ENCODE measurements at places on chromosomes 5 and 9. TPM values are rescaled to one million over a fixed set of nuclear protein-coding genes. Genes with fewer than 3 reads are reported as not detected.

GRCh38 chr9:9881692-9882091 lies 731.1 kb downstream of the PTPRD start:
- DNase-seq, result no peak

DNA sequence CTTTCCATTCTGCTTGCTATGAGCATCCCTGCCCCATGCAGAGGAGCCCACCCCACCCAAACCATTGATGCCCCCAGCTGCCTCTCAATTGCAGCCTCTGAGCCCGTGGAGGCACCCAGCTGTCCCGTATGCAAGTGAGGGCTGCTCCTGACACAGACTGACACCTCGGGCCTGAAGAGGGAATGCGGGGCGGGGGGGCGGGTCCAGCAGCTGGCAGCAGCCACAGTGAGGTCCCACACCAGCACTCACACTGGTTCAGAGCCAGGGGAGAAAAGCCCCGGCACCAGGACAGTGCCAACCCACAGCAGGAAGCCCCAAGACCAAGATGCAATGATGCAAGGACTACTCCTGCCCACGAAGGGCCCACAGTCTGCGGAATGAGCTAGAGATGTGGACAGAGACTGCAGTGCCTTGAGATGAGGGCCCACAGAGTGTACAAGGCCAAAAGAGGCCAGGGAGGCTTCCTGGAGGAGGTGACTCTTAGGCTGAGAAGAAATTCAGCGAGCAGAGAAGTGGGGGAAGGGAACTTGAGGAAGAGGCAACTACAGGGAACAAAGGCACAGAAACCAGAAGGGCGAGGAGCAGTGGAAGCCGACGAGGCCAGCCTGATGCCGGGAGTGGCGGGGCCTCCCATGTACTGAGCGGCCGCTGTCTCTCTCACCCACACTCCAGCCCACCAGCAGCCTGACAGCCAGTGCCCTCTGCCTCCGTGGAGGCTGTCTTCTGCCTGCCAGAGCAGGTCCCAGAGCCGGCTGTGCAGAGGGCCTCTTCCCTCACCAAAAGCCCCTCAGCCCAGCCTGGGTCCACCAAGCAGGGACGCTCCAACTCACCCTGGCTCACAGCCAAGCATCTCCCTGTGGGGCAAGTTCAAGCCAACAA lies 9.2 kb downstream of the EEIG1 start:
- DNase-seq, result no peak

DNA sequence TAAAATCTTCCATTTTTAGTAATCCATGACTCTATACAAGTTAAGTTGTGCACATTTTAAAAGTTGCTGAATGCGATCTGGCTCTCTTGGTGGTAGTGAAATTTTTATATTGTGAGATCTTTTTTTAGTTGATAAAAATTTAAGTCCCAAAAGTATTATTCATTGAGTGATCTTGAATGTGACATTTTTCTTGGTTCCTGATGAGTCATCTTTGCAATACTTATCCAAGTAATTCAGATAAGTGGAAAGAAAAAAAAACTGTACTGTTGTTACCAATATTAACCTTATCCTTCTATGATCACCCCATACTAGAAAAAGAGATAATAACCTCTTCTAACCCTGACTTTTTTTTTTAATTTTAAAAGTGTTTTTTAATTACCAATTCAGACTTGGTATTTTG lies 601.3 kb downstream of the PSAT1 start:
- DNase-seq, result no peak

GRCh38 chr9:23587433-23587832 lies 238.6 kb downstream of the ELAVL2 start:
- no peak for DNase-seq

DNA sequence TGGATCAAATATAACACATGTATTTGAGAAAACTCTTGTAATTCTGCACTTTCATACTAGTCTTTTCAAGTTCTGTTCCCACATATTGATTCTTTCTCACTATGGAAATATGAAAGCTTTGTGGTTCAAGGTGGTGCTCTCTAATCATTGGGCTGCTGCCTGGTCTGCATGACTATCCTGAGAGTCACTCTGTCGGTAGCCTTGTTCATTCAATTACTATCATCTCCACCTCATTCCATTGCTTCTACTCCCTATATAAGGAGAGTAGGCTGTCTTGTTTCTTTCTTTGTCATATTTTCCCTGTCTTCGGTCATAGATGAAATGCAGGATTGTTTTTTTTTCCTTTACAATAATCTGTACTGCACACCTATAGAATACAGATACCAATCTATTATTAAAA lies 341.4 kb upstream of the ACTBL2 start:
- no peak for DNase-seq

- DNase-seq, result no peak
Observed at GRCh38 chr5:64331597-64332277, 166.1 kb downstream of the RNF180 start.

DNA sequence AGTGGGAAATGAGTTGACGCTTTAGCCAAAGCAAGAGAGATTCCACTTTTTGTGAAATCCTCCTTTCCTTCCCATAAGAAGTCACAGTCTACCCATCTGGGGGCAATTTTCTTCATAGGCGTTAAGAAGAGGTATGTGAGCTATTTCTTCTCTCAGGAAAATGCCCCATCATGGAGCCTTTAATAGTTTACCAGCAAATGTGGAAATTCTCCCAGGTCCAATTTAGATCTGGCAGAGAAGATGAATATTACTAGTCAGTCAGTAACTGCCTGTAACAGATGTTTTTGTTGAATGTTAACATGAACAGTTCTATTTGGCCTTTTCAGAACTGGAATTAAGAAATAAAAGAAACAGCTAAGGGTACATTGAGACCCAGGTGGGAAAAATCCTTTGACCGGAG lies 156.4 kb upstream of the RFX3 start:
- DNase-seq, result no peak

- no peak for DNase-seq
Observed at GRCh38 chr5:163385271-163385670, 52.1 kb upstream of the CCNG1 start.

GRCh38 chr9:108178318-108178717 lies 677.5 kb downstream of the ACTL7B start:
- DNase-seq, result no peak

- DNase-seq, result peak; percentile 93
Observed at GRCh38 chr9:137605121-137606004, at the start of gene ARRDC1. Gene ARRDC1 (plus strand): TSS chr9:137605686. CDS start chr9:137605718, 32 bp downstream.

Gene SPINK7
- not detected for total RNA-seq

GRCh38 chr9:133647765-133648469 lies 11.8 kb downstream of the DBH start:
- DNase-seq, result no peak

GRCh38 chr5:74992791-74993190 lies 59.6 kb downstream of the GCNT4 start:
- no peak for DNase-seq

GRCh38 chr5:64019746-64020145 lies 57.5 kb upstream of the HTR1A start:
- DNase-seq, result no peak

Gene SHOC1
- not detected for total RNA-seq

DNA sequence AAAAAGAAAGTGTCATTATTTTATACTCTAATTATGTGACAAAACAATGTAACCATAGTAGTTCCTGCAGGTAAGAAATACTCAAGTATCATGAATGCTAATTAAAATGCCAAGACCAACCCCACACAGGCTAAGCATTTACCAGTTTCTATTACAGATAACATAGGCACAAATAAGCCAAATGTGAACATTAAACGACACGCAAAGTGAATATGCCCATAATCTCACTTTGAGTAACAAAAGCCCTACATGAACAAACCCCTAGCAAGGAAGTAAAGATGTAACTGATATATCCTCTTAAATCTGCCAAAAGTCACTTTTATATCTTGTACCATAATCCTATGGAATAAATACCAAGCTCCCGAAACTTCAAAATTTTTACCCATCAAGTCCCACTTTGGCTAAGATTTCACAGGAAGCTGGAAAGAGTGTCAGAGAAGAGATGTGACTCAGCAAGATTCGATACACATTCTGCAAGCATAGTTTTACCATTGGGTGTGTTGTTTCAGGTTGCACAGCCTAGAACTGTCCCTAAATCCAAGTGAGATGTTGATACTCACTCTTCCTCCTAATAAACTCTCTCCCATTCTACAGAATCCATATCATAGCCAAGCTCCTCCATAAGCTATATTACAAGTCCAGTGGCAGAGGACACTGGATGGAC lies 28.8 kb downstream of the TRPM6 start:
- no peak for DNase-seq

GRCh38 chr9:91948597-91949391 lies 1.2 kb downstream of the ROR2 start:
- peak; percentile 82 for DNase-seq

Gene ROR2
- 7.4 TPM for total RNA-seq

Gene IFNA2
- not detected for total RNA-seq

DNA sequence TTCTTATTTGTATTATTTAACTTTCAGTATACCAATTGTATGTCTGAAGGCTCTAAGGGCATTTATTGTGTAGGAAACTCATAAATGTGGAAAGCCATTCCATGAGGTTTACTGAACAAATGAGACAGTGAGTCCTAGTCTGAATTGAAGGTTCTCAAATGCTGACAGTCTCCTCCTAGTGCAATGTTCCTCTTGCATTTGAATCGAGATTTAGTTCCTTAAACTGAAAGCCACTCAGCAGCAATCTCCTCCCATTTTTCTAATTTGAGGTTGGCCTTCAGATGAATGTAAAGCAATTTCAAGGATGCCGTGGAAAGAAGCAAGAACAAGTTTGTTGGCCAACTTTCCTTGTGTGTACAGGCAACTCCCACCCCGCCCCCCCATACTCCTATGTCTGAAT lies 493.2 kb upstream of the KLF4 start:
- no peak for DNase-seq

DNA sequence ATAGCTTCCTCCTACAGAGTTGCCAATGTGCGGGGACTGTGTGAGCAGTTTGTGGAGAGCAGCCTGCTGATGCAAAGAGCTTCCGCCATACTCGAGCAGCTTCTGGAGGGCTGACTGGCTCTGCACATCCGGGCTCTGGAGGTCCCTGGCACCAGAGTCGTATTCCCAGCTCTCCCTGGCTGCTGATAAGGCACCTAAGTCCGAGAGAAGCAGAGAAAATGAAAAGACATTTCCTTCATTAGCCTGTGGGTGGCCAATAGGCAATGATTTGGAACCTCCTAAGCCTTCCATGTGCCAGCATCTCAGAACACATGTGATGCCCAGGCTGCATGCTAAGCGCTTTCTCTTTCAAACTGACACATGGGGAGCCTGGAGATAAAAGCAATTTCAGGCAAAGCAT lies 94.3 kb downstream of the TSSK1B start:
- DNase-seq, result no peak

DNA sequence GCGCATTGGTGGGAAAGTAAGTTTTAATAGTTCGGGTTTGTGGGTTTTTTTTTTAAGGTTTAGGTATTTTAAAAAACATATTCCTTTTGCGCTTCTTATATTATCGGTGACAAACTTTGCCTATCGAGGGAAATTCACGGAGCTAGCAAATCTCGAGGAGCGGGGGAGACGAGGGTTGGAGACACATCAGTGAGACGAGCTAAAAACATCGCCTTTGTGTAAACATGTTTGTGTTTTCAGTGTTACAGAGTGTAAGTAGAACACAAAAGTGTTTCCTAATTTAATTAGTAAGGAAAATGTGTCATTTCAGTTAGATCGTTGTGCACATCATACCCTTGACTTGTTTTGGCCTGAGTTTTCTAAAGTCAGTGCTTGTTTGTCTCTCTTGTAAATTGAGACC lies 945 bp downstream of the BTF3 start:
- DNase-seq, result no peak

DNA sequence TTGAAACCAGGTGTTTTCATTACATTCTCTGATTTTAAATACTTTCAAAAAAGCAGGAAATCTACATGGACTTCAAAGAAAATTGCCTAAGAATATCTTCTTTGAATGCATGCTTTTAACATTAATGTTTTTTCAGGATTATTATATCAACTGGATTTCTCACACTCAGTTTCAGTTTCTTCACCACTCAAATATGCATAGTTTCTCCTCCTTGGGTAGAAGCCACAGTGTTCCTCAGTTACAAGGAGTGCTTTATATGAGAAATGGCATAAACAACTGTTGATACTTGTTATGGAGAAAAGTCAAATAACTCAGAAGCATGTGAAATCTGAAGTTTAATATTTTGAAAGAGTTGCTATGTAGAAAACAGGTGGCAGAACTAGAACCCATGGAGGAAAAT lies 196.9 kb downstream of the DMRTA1 start:
- DNase-seq, result no peak

- no peak for DNase-seq
Observed at GRCh38 chr9:105972466-105973204, 278.3 kb downstream of the TMEM38B start.

Gene PCDHAC2
- total RNA-seq, result 2.7 TPM

Gene KIAA1191
- 82.0 TPM for total RNA-seq

- no peak for DNase-seq
Observed at GRCh38 chr9:120482424-120483186, 97.4 kb downstream of the CDK5RAP2 start.

DNA sequence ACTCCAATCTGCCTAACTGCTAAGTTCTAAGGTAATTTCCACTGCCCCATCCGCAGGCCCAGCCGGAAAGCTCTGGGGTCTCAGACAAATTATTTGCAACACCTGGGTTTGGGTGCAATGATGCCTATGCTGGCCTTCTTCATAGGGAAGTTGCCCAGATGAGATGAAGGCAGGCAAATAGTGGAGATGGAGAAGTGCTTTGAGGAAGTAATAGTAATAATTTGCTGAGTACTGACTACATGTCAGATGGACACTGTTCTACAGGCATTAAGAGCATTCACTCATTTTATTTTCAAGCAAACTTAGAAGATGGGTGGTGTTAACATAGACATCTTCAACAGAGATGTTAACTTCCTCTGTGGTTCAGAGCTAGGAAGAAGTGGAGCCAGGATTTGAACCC lies 3.8 kb downstream of the PCDH12 start:
- DNase-seq, result no peak

- no peak for DNase-seq
Observed at GRCh38 chr9:130262771-130263170, 2.8 kb upstream of the HMCN2 start.

Gene RGS7BP
- 2.0 TPM for total RNA-seq

GRCh38 chr9:29203244-29203930 lies 1630.1 kb upstream of the C9orf72 start:
- DNase-seq, result no peak

GRCh38 chr5:124622851-124623250 lies 123.6 kb downstream of the ZNF608 start:
- no peak for DNase-seq

GRCh38 chr5:52269859-52270258 lies 517.9 kb upstream of the ITGA1 start:
- no peak for DNase-seq

All from type B pancreatic cell (in vitro differentiated cells).